Naive thymus-derived CD8-positive, alpha-beta T cell (primary cell): ENCODE measurements at places on chromosomes 1 and 21.

DNA sequence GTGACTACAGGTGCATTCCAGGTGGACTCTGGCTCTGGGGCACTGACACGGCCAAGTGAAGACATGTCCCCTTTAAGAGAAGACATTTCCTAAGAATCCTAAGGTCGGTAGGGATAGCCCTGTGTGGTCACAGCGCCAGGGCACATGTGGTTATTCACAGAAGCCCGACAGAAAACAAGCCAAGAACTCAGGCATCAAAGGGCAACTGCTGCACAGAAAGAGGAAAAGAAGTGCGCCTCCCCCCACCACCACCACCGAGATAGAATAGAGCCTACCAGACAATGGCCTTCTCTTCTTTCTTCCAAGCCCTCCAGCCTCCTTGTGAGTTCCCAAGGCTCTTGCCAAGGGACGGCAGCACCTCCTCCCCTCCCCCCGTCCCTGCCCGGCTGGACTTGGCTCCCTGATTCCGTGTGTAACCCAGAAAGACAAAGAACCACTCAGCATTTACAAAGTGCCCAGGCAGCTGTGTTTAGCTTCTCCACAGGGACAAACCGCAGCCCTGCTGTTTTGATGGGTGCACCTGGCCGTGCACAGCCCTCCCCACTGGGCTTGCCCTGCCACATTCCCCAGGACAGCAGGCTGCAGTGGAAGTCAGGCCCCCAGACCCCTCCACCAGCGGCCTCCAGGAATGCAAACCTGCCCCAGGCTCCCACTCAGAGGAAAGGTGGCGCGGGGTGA lies 30.2 kb downstream of the TMPRSS2 start:
- H3K4me1 ChIP-seq = peaks cover 4% of the 10 kb centered on the region
- no peak overlapping the region for H3K27ac ChIP-seq
- no peak overlapping the region for H3K4me3 ChIP-seq
- no peaks in the 10 kb centered on the region for H3K27me3 ChIP-seq
- H3K36me3 ChIP-seq = no peaks in the 10 kb centered on the region

DNA sequence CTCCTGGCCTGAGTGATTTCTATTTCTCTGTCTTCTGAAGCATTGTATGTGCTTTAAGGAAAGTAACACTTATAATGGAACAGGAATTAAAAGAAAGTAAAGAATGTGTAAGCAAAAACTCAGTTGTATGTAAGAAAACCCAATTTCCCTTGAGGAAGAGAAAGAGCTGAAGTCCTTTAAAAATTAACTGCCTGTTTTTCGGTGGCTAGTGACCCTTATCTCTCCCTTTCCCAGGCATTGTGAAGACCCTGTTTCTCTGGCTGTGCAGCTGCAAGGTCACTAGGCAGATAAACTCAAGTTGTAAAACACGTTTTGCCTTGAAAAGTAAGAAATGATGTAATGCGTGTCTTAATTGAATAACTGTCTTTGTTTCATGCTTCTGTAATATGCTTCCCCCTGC lies 8.5 kb downstream of the MYOM3 start:
- H3K4me3 ChIP-seq = no peak overlapping the region
- H3K27me3 ChIP-seq = no peaks in the 10 kb centered on the region
- H3K4me1 ChIP-seq = no peaks in the 10 kb centered on the region
- H3K36me3 ChIP-seq = no peaks in the 10 kb centered on the region

DNA sequence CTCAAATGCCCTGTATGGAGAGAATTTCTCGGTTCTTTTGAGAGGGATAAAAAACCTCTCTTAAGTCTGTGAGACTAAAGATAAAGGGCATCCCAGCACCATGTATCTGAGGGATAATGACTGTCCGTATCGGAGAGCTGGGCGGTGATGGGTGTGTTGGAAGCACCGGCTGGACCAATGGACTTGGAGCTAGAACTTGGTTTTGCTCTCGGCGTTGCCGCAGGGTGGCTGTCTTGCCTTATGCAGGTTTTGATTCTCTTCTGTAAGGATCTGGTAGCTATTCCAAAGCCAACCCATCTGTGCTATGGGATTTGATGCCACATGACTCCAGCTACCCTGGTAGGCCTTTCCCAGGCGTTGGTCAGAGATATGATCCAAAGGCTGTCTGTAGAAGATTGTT lies 348.8 kb downstream of the KIF26B start:
- H3K27ac ChIP-seq = no peak overlapping the region
- DNase-seq = no peak
- H3K27me3 ChIP-seq = no peaks in the 10 kb centered on the region

GRCh38 chr1:30317921-30318320 lies 405.5 kb downstream of the MATN1 start:
- no peaks in the 10 kb centered on the region for H3K36me3 ChIP-seq
- DNase-seq = no peak
- H3K4me3 ChIP-seq = no peak overlapping the region
- H3K27ac ChIP-seq = no peak overlapping the region
- peaks cover 73% of the 10 kb centered on the region for H3K27me3 ChIP-seq

GRCh38 chr21:15400905-15401304 lies 328.9 kb upstream of the USP25 start:
- no peak for DNase-seq
- no peak overlapping the region for H3K4me3 ChIP-seq
- H3K27ac ChIP-seq = no peak overlapping the region
- no peaks in the 10 kb centered on the region for H3K27me3 ChIP-seq
- peaks cover 1% of the 10 kb centered on the region for H3K4me1 ChIP-seq
- peaks cover 3% of the 10 kb centered on the region for H3K36me3 ChIP-seq

GRCh38 chr1:61568460-61569302 lies 156.3 kb downstream of the TM2D1 start:
- H3K4me3 ChIP-seq = no peak overlapping the region
- H3K27me3 ChIP-seq = no peaks in the 10 kb centered on the region
- H3K36me3 ChIP-seq = peaks cover 15% of the 10 kb centered on the region
- no peaks in the 10 kb centered on the region for H3K4me1 ChIP-seq
- no peak for DNase-seq
- no peak overlapping the region for H3K27ac ChIP-seq

DNA sequence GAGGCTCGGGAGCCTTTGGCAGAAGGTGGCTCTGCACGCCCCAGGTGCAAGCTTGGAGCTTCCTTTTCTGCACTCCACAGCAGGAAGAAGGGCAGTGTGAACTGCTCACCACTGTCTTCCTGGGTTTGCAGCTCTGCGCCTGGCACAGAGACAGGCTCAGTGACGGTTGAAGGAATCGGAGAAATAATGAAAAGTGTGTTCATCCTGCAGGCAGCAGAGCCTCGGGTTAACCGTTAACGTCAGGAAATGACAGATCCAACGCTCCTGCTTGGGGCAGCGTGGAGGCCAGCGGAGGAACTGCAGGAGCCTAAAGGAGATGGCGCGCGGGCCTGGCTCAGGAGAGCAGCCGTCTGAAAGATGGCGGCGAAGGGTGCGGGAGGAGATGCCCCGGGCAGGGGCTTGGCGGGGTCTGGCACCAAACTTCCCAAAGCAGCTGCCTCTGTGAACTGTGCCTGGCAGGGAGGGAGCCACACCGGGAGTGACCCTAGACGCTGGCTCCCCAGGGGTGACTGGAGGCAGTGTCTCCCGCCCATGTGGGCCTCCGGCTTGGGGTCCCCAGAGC lies 10.9 kb upstream of the SAMD11 start:
- no peak for DNase-seq
- H3K4me1 ChIP-seq = peaks cover 7% of the 10 kb centered on the region
- no peak overlapping the region for H3K4me3 ChIP-seq
- H3K36me3 ChIP-seq = no peaks in the 10 kb centered on the region
- no peak overlapping the region for H3K27ac ChIP-seq

DNA sequence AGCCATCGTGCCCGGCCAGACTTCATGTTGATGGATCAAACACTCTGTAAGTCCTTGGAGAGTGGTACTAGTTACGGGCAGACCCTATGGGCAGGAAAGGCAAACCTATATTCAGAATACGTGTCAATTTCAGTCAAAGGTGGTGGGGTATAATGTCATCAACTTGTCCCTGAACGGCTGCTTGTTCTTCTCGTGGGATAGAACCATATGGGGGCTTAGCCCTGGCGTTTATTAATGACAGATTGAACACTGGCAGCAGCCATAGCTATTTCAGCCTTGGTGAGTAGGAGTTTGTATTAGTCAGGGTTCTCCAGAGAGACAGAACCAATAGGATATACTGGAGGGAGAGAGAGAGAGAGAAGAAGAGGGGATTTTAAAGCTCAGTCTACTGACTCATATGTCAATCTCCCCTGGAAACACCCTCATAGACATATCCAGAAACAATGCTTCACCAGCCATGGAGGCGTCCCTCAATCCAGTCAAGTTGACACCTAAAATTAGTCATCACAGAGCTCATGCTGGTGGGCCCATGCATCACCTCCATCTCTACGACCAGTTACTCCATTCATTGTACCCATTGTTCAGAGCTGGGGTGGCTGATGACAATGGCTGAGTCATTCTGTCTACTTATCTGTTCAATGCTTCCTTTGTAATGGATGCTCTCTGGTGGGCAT lies 16.1 kb upstream of the AQP10 start:
- no peak overlapping the region for H3K4me3 ChIP-seq
- H3K27ac ChIP-seq = no peak overlapping the region
- no peaks in the 10 kb centered on the region for H3K27me3 ChIP-seq
- H3K36me3 ChIP-seq = no peaks in the 10 kb centered on the region
- H3K4me1 ChIP-seq = no peaks in the 10 kb centered on the region
- DNase-seq = no peak

DNA sequence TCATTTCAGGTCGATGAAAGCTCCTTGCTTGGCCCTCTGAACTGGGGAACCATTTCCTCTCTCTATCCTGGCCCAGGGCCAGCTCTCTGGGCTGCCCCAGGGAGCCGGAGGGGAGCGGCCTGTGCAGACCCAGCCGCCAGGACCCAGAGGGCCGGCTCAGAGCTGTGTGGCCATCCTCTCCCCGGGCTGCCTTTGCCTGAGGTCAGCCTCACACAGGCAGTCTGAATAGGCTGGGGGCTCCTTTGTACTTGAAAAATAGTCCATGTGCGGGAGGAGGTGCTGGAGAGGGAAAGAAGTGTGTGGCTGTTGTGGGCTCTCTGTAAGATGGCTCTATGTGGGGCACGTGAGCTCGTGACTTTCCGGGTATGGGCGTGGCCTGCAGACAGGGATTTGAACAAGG lies 275.1 kb upstream of the VAMP3 start:
- no peak overlapping the region for H3K4me3 ChIP-seq

DNA sequence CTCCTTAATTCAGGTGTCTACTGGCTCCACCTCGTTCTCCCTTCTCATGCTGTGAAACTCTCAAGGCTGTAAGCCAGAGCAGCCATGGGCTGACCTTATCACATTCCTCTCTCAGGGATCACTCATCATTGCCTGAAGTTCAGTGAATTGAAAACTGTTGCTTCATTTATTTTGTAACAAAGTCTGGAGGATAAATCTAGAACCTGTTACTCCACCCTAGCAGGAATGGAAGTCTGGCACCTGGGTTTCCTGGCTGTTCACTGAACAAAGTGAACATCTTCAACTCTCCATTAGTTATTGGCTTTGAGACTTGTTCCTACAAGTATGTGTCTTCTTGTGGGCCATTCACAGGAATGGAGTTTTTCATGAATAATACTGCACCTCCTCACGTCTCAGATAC lies 584.1 kb downstream of the PTPRU start:
- no peak overlapping the region for H3K4me3 ChIP-seq
- H3K27ac ChIP-seq = no peak overlapping the region
- no peaks in the 10 kb centered on the region for H3K36me3 ChIP-seq
- H3K4me1 ChIP-seq = no peaks in the 10 kb centered on the region
- H3K27me3 ChIP-seq = peaks cover 39% of the 10 kb centered on the region

DNA sequence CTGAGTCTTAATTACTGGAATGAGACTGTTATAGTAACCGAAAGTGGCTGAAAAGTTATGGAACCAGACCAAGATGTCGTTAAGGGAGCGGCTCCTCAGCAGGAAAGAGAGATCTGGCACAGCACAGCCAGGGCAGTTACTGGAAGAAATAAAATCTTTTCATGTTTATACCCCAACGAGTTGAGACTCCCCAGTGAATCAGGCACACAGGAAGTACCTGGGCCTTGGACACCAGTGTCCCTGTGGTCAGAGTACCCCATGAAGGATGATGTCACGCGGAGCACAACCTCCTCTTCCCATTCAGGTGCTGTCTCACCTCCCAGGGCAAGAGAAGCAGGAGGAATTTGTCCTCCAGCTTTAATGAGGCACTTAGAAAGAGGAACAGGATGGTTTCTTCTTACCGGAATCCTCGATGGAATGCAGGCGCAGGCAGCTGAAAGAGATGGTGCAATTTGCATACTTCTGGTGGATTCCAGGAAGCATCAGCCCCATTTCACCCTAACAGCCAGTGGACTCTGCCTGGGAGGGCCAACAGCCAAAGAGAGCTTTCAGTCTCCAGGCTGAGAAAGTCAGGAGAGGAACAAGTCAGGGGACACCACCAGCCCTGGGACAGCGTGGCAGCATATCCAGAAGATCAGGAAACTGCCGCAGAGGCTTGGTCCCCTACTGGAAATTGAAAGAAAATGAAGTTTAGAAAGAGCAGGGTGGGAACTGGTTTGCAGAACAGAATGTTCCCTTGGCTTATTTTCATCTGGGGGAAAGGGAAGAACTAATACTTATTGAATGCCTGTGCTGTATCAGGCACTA lies 35.9 kb upstream of the CTTNBP2NL start:
- no peaks in the 10 kb centered on the region for H3K36me3 ChIP-seq
- peaks cover 56% of the 10 kb centered on the region for H3K27me3 ChIP-seq
- no peak overlapping the region for H3K27ac ChIP-seq
- peaks cover 6% of the 10 kb centered on the region for H3K4me1 ChIP-seq

GRCh38 chr1:196732526-196732925 lies 42.1 kb upstream of the CFHR3 start:
- no peaks in the 10 kb centered on the region for H3K27me3 ChIP-seq
- H3K36me3 ChIP-seq = no peaks in the 10 kb centered on the region
- DNase-seq = no peak
- no peak overlapping the region for H3K4me3 ChIP-seq

DNA sequence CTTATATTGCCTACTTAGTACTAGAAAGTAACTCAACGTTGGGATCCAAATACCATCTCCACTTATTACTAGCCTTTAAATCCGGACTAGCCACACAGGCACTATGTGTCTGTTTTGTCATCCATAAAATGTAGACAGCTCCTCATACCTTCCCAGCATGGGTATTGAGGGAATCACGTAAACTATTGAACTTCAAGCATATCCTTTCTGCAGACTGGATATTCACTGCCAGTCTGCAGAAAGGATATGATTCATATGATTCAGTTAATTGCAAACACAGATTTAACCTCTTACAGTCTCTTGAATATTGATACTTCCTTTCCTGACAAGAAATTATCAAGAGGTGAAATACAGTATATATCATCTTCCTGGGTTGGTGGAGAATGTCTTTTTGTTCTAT lies 186.0 kb downstream of the LEPR start:
- H3K27me3 ChIP-seq = no peaks in the 10 kb centered on the region
- no peak overlapping the region for H3K27ac ChIP-seq
- no peak overlapping the region for H3K4me3 ChIP-seq
- DNase-seq = no peak
- H3K36me3 ChIP-seq = no peaks in the 10 kb centered on the region
- no peaks in the 10 kb centered on the region for H3K4me1 ChIP-seq
